ENCODE measurements at places on chromosomes 13 and 19.

DNA sequence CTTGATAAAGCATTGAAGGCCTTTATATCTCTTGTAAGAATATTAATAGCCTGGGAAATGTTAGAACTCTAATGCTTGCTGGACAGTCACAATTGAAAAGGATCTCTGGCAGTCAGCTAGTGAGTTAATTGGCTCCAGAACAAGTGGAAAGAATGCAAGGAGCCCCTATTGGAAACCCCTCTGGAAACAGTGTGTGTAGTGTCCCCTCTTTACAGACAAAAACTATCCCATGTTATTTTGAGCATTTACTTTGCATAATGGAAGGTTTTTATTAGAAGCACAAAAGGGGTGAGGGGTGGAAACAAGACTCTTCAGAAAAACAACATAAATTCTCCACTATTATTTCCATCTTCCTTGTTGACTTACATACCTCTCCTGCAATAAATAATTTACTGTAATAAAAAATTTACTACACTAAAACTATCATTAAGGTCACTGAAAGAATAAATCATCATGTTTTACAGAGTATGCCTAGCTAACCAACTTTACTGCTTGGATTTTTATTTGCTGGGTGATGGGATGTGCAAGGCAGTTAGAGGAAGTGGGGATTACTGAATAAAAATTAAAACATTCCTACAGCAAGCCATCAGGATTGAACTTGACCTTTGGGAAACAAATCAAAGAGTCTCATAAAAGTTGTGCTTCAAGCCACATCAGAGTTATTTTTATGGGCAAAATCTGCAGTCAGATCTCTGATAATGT lies 610.4 kb downstream of the TBC1D4 start:
- peak; percentile 11 for DNase-seq

DNA sequence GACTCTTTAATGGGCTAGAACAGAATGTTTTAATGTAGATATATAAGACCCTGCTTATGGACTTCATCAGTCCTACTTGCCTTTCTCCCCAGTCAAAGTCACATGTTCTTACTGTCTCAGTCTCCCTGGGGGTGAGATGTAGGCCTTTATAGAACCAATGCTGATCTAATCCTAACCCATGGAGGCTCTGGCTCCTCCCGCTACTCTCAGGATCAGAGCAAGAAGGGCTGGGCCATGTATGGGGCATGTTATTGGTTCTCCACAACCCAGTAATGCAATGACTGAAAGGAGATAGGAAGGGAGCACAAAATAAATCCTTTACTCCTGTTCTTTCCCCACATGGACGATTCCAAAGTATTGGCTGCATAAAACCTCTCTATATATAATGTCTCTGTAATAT lies 82.3 kb downstream of the UGGT2 start:
- no peak for DNase-seq

- no peak for DNase-seq
Measured at GRCh38 chr13:48950501-48950875, 25.2 kb upstream of the FNDC3A start.

GRCh38 chr19:48867123-48867745 lies 1.2 kb downstream of the PLEKHA4 start:
- DNase-seq = no peak

DNA sequence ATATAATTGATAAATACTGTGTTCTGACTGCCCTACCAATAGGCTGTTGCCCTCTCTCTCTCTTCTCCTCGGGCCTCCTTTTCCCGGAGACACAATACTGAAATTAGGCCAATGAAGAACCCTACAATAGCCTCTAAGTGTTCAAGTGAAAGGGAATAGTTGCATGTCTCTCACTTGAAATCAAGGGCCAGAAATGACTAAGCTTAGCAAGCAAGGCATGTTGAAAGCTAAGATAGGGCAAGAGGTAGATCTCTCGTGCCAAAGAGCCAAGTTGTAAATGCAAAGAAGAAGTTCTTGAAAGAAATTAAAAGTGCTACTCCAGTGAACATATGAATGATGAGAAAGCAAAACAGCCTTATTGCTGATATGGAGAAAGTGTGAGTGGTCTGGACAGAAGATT lies 13.3 kb downstream of the KATNAL1 start:
- DNase-seq = no peak

GRCh38 chr19:55228015-55228391 lies 560 bp downstream of the TMEM86B start:
- no peak for DNase-seq

DNA sequence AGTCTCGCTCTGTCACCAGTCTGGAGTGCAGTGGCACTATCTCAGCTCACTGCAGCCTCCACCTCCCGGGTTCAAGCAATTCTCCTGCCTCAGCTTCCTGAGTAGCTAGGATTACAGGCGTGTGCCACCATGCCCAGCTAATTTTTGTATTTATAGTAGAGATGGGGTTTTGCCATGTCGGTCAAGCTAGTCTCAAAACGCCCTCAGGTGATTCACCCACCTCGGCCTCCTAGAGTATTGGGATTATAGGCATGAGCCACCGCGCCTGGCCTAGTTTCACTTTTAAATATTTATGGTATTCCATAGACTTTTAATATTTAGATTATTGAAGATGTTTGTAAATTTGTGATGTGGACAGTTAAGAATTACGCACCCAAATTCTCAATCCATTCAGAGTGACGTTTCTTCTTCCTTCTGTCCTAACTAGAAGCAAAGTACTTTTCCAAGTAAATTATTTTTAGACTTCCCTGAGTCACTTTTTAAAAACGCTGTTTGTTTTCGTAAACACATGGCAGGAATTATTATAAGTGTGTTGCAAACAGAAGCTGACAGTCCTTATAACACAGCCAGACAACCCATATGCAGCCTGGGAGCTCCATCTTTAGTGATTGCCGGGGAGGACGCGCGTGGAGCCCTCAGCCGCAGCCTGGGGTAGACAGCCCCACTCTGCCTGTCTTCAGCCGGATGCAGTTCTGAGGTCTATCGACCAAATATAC lies 131.7 kb downstream of the ATP11A start:
- no peak for DNase-seq

- DNase-seq = no peak
Measured at GRCh38 chr13:25237083-25237482, 50.2 kb downstream of the MTMR6 start.

DNA sequence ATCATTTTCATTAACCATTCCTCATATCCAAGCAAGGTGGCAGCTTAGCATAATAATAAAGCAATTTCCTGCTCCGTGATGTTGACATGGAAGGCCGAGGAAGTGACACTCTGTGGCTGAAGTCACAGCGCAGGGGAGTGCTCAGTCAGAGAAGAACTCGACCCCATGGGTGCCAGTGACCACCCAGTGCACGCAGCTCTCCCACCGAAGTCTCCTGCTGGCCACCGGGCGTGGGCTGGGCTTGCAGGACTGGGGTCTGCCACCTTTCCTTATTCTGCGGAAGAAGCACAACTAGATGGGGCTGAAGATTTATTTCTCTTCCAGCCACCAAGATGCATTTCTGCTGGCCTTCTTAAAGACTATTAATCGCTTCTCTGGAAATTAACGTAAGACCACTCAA lies 132.1 kb upstream of the SPACA7 start:
- no peak for DNase-seq

DNA sequence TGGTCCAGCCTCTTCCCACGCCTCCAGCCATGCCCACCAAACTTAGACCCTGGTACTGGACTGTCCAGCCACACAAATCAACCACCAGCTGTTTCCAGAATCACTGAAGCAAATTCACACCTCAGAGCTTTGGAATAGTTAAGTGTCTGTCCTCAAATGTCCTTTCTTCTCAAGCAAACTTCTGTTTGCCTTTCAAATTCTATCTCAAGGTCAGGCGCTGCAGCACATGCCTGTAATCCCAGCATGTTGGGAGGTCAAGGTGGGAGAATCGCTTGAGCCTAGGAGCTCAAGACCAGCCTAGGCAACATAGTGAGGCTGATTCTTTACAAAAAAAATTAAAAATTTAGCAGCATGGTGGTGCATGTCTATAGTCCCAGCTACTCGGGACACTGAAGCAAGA lies 19.4 kb upstream of the PRODH2 start:
- no peak for DNase-seq

DNA sequence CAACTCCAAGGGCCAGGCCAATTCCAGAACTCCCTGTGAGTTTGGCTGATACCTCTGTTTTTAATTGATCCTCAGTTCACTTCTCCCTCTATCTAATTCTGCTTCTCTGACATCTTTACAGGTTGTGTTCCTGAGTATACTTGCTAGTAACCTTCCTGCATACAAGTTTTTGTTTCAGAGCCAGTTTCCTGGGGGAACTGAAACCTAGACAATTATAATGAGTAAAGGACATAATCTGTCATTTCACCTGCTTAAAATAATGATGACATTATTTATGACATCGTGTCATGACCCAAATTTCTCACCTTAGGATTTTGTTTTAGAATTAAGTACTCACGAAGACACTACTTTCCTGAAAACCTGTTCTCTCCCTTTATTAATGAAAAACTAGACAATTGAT lies 12.5 kb upstream of the MYCBP2 start:
- DNase-seq = no peak

DNA sequence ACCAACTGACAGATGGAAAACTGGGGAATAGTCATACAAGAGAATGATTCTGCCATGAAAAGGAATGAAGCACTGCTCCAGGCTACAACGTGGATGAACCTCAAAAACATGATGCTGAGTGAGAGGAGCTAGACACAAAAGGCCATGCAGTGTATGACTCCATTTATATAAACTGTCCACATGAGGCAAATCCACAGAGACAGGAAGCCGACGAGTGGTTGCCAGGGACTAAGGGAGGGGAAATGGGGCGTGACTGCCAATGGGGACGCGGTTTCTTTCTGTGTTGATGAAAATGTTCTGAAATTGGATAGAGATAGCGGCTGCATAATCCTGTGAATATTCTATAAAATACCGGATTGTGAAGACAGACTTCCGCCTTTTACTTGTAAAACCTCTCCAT lies 10.2 kb downstream of the SMIM7 start:
- DNase-seq = no peak

DNA sequence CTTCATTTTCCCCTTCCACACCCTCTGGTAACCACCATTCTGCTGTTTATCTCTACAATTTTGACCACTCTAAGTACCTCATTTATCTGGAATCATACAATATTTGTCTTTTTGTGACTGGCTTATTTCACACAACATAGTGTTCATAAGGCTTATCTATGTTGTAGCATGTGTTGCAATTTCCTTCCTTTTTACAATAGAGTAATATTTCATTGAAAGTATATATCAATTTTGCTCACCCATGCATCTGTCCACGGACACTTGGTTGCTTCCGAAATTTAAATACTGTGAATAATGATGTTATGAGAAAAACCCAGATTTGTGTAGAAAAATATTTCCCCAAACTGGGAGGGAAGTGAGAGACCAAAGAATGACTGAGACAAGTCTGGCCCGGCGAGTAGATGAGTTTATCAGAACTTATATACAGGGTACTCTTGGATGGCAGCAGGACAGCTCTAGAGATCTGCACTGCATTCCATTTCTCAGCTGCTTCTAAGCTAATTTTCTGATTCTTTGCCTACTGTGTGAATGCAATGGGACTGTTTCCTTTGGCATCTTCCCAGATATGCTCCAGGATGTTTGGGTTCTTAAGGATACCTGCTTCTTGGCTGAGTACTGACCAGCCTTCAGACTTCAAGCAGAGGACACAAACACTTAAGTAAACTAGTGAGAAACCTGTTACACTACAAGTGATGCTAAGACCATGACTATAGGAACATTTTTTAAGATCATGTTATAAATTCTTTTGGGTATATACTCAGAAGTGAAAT lies 834.0 kb upstream of the PCDH9 start:
- no peak for DNase-seq

- peak; percentile 46 for DNase-seq
Measured at GRCh38 chr19:7550987-7551761, 15.7 kb downstream of the PNPLA6 start.

DNA sequence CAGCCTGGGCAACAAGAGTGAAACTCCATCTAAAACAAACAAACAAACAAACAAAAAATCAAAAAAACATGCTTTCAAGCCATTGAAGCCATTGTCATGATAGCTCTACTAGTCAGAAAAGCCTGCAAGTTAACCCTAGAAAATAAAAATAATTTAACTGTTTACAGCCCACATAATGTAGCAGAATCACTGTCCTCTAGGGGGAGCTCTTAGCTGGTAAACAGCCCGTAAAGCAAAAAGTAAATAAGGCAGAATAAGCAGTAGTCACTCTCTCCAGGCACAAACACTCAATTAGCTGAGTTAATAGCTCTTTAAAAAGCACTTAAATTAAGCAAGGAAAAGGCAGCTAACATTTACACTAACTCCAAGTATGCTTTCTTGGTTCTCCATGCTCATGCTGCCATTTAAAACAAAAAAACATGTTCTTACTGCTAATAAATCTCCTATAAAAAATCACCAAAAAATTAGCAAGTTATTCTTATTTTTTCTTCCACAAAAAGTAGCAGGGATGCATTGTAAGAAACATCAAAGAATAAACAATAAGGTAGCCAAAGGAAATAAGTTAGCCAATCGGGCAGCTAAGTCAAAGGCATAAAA lies 11.3 kb downstream of the LILRB4 start:
- peak; percentile 30 for DNase-seq

DNA sequence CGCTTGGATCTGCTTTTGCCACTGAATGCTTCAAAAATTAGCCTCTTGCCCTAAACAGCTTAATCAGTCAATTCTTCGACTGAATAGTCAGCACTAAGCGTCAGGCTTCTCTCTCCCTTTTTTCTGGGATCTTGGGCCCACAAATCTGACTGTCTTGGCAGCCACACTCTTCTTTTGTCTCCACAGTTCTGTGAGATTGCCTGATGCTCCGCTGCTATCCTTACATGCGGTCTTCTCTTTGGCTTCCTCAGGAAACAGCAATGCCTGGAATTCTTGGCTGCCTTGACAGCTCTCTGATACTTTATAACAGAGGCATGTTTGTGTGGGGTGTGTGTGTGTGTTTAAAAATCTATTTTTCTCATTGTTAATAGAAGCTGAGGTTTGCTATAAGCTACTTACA lies 32.6 kb downstream of the ERCC5 start:
- DNase-seq = no peak

- DNase-seq = peak; percentile 75
Measured at GRCh38 chr19:58033741-58034476, at the start of gene ZSCAN1. Gene ZSCAN1, plus strand, starts transcription at chr19:58034025. Its CDS starts 3,812 bp downstream, at chr19:58037837.

DNA sequence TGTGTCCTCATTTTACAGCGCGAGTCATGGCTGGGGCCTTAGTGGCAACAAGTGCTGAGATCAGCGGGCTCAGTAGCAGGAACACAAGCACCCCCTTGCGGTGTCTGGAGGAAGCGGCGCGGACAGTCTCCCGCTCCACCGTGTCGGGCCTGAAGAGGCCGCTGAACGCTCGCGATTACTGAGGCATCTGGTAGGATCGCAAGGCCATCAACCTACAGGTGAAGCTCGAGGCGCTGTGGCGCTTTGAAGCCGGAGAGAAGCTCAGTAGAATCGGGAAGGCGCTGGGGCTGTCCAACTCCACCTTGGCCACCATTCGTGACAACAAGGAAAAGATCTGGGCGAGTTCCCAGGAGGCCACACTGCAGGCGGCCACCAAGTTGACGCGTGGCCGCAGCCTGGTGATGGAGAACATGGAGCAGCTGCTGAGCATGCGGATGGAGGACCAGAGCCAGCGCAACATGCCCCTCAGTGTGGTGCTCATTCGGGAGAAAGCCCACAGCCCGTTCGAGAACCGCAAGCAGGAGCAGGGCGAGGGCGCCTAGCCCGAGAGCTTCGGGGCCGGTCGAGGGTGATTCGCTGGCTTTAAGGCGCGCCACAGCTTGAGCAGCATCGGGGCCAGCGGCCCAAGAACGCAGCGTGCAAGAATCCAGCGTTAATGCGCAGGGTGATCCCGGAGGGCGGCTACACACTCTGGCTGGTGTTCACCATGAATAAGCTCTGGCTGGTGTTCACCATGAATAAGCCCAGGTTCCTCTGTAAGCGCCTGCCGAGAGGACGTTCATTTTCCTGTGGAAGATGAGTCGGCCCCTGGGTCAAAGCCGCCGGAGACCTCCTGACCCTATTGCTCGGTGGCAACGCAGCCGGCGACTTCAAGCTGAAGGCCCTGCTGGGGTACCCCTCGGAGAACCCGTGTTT lies 8.3 kb upstream of the MZF1 start:
- peak; percentile 55 for DNase-seq
